Activated T-cell treated with anti-CD3 and anti-CD28 coated beads for 48 hours (primary cell): ENCODE measurements at places on chromosomes 16 and 17.

DNA sequence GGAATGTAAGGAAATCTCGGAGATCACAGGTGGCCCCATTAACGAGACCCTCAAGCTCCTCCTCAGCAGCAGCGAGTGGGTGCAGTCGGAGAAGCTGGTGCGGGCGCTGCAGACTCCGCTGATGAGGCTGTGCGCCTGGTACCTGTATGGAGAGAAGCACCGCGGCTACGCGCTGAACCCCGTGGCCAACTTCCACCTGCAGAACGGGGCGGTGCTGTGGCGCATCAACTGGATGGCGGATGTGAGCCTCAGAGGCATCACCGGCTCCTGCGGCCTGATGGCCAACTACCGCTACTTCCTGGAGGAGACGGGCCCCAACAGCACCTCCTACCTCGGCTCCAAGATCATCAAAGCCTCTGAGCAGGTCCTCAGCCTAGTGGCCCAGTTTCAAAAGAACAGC is 16.2 kb downstream of the MLYCD start:
- DNase-seq, result no peak

GRCh38 chr17:34859652-34860051 is 101.6 kb downstream of the CCT6B start:
- no peak for DNase-seq

DNA sequence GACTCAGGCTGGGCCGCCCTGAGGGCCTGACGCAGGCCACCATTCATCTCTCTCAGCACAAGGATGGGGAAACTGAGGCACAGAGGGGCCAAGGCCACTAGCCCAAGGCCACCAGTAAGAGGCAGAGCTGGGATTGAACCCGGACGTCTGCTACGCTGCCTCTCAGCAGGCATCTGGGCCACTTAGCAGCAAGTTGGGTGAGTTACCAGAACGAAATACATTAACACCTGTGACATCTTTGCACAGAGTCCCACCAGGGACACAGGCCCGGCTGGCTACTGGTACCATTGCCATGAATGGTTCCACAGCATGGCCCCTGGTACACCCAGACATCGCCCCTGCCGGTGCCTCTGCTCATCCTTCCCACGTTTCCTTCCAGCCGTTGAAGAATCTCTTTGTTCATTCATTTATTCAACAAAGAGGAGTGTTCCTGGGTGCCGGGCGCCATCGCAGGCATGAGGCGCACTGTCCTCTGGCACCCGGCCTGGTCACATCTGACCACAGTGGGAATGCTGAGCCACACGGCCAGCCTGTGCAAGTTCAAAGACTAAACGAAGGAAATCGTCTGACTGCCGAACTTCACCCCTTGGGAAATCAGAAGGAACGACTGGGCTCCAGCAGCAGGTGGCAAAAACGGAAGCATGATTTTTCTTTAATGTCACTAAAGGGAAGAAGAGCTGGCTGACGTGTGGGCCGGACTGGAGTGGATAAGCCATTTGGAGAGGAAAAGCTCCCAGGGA is 7.4 kb upstream of the ZNF469 start:
- DNase-seq, result no peak

DNA sequence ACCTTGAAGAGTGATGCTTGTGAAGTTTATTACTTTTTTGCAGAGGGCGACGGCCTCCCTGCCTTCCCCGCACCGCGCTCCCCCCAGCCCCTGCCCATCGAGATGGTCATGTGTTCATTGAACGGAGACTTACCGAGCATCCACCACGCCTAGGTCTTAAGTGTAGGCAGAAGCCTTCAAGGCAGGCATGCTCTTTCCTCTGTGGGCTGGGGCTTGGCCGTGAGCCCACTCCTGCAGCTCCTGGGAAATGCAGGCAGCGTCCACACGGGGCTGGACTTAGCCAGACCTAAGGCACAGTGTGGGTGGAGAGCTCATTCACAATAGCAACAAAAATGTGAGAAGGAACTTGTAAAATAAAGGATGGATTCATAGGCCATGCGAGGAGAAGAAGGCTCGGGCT is 19.2 kb downstream of the RNF213 start:
- no peak for DNase-seq

DNA sequence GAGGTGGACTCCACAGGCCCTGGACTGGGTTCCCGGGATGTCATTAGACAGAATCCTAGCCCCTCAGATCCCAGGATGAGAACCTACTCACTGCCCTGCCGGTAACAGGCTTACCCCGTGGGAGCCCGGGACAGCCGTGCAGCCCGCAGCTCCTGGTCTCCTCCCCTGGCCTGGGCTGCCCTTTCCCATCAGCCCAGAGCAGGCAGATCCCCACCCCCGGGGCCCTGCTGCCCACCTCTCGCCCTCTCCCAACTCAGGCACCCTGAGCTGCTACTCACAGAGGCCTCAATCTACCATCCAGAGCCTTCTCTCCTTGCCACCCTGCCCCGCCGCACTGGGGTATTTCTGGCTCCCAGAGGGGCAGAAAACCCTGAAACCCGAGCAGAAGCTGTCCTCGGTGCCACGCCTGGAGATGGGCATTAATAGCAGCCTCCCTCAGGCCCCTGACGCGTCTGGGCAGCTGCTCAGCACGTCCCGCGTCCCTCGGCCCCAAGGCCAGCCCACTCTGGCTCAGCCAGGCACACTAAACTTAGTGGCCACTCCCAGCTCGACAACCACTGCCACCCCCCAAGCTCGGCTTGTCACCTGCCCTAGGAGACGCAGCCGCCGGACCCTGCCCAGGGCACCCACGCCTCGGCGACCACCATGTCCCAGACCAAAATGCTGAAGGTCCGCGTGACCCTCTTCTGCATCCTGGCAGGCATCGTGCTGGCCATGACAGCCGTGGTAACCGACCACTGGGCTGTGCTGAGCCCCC is at the start of gene CACNG1:
CACNG1 (plus strand) TSS at position 539 of the 757 bp plus-strand sequence; CDS start at position 646, 107 bp downstream.
- no peak for DNase-seq

DNA sequence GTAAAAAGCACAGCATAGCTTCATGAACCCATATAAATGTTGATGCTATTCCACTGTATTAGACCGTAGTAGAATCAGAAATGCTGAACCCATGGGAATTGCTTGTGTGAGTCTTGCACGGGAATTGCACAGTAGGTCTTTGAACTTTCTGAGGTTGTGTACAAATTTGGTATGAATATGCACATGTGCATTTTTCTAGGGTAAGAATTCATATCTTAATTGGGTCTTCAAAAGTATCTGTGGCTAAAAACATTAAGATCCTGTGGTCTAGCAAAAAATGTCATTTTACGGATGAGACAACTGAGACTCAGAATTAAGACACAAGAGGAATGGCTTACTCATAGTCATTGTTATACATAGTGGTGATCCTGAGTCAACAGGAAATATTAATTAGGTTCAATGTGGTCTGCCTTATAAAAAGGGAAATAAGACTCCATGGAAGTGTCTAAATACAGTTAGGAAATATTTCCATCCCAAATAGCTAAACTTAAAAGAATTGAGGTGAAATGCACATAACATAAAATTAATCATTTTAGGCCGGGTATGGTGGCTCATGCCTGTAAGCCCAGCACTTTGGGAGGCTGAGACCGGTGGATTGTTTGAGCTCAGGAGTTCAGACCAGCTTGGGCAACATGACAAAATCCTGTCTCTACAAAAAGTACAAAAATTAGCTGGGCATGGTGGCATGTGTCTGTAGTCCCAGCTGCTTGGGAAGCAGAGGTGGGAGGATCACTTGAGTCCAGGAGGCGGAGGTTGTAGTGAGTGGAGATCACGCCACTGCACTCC is 22.8 kb downstream of the TAOK1 start:
- no peak for DNase-seq

DNA sequence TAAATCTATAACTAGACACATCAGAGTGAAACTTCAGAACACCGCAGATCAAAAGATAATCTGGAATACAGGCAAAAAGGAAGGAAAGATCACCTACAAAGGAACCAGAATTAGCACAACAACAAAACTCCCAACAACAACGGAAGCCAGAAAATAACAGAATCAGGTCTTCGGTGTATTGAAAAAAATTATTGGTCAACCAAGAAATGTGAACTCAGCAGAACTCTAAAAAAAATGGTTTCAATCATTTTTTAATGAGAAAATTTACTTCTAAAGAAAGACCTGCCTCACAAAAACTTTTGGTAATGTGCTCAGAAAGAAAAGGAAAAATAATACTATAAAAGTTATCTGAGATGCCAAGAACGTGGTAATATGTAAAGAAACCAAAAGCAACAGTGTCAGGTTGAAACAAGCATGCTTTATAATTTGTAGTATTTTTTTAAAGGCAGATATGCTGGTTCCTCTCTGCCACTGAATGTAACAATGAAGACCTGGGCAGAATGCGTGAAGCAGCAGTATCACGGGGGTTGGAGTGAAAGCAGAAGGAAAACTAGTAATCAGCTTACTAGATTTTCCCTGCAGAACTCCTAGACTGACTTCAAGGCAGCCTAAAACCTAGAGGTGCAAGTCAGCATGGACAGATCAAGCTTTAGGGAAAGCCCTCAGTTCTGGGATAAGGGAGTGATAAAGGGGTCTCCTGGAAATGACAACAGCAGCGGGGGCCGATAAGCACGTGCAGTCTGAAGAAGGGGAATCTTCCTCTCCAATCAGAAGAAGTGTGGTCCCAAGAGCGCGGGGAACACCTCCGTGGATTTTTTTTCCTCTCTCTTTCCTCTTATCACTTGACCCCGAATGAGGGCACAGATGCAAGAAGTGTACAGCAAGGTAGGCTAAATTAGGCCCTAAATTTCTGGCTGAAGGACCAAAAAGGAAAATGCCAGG is 80.9 kb upstream of the TEKT1 start:
- DNase-seq, result no peak

DNA sequence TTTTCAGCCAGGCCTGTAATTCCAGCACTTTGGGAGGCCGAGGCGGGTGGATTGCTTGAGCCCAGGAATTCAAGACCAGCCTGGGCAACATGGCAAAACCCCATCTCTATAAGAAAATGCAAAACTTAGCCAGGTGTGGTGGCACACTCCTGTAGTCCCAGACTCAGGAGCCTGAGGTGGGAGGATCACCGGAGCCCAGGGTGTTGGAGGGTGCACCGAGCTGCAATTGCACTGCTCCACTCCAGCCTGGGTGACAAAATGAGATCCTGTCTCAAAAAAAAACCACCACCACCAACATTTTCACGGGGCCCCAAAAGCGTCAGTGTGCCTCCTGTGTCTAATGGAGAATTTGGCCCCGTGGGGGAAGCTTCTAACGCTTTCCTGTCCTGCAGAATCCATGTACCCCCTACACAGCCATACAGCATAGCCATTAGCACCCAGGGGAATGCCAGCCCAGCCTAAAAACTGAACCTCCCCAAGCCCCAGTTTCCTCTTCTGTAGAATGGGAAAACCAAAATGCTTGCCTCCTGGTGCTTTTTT is 22.2 kb upstream of the MAP3K14 start:
- DNase-seq, result no peak

GRCh38 chr17:48451489-48451888 is 21.5 kb upstream of the SKAP1 start:
- no peak for DNase-seq

DNA sequence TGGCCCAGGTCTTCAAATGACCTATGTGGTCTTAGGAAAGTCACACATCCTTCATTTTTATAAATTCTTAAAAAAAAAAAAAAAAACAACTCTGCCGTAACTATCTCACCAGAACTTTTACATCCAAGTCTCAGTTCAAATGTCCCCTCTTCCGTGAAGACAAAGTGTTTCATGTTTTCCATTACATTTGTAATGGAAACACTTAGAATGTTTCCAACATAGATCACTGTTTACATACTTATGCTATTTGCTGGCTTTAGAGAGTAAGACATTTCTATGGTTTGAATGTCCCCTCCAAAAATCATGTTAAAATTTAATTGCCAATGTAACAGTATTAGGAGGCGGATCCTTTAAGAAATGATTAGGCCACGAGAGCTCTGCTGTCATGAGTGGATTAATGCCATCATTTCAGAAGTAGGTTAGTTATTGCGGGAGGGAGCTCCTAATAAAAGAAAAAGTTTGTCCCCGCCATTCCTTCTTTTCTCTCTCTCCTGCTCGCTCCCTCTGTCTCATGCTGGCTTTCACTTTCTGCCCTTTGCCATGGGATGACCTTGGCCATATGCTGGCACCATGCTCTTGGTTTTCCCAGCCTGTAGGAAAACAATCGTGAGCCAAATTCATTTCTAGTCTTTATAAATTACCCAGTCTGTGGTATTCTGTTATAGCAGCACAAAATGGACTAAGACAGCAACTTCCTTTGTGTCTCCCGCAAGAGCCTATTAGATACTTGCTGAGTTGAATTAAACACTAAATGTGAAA is 887.8 kb upstream of the SOX9 start:
- DNase-seq, result no peak

DNA sequence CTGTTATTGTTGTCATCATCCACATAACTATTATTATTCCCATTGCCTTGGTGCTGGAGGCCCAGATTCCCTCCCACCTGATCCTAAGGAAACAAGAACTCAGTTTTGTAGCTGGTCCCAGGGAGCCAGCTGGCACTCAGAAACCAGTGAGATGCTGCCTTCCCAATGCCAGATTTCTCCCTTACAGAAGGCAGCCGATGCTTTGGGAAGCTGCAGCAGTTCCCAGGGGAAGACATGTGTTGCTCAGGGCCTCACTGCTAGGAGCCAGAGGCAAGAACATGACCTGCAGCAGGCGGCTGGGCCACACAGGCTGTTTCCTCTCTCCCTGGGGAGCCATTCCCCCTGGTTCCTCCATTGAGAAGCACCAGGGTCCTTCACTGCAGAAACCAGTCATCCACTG is 59.9 kb upstream of the GRIN2A start:
- DNase-seq, result no peak

DNA sequence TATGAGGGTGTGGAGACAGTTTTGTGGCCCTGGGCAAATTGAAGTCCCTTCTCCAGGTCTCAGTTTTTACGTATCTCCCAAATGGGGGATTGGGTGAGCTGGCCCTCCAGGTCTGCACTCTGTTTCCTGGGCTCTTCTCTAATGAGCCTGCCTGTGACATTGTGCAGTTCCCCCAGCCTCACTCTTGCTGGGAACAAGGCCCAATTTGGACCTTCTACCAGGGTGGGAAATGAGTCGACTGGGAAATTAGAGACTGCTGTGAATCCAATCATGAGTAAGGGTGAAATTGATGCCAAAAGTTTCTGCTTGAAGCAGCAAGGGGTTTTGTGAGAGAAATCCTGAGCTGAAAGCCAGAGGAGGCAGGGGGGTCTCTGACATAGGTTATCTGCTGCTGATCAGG is 71.5 kb upstream of the KSR1 start:
- no peak for DNase-seq

DNA sequence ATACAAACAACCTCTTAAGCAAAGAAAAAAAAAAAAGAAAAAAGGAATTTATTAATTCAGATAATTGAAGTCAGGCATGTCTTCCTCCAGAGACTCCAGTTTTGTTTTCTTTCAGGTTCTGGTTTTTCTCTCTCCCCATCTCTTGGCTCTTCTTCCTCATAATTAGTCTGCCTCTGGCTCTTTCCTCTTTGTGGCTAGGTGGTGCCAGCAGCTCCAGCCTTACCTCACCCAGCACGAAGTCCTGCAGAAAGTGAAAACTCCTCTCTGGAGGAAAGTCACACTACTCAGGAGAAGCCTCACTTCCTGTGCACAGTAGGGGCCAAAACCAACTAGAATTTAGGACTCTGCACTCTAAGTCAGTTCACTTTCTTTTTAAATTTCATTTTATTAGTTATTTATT is 10.3 kb upstream of the NFAT5 start:
- no peak for DNase-seq

DNA sequence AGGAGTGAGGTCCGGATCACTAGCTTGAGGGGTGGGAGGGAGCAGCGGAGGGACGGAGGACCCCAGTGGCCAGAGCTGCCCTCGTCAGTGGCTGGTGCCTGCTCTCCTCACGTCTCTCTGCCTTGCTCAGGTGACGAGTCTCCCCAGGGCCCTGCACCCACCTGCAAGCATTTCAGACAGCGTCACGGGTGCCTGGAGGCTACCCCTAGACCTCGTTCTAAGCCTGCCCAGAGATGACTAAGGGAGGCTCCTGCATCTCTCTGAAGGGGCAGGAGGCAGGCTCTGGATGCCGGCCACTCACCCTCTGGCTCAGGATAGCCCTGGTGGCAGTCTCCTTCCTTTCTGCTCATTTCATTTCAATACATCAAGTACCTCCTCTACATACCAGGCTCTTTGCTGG is 68.8 kb downstream of the MRC2 start:
- no peak for DNase-seq
